ENCODE measurements at places on chromosomes 3 and 15. TPM values are rescaled to one million over a fixed set of nuclear protein-coding genes. Genes with fewer than 3 reads are reported as not detected.

DNA sequence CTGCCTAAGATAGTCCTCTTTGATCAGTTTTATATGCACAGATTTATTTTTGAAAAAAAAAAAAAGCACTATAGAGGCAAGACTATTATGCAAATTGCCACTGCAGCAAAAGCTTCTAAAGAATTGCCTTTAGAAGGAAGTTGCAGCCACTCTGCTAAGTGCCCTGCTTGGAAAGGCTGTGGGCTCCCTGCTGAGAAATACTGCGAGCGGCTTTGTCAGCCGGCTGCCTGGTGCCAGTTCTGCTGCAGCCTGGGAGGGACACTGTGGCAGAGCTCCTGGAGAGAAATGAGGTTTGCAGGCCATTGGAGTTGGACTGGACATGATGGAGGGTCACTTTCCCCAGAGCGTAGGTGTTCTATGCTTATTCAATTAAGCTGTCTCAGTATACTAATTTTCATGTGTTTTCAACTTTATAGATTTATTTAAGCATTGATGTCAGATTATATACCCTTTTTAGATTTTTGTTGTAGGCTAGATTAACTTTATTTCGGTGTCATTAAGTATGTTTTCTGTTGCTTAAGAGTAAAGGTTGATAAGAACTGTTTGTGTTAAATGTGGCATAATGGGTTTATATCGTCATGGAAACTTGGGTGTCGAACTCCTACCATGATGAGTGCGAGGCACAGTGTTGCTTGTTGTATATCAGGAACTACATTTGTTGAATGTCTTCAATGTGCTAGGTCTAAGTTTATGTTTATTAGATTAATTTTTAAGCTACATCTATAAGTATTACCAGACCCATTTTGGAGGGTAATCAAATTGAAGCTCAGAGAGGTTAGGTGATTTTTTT is 6.6 kb downstream of the MAP2K5 start:
- no peak for DNase-seq

GRCh38 chr15:60458721-60459120 is 20.2 kb downstream of the ICE2 start:
- DNase-seq = no peak

DNA sequence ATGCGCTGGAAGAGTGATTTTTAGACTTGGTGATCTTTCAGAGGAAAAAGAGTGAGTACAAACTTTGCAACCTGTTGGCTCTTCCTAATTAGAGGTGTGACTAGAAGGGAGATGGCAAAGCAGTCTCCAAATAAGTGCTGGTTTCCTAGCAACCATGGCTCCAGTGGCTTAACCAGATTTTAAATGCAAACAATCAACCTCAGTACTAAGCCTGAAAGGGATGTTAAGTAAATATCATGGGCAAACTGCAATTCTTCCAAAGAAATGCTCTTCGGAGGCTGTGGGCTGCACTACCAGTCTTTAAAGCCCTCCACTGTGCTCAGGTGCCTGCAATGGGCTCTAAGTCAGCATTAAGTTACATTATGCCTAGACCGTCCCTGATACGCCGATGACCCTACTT is 678.1 kb upstream of the CCDC54 start:
- no peak for DNase-seq

GRCh38 chr3:182768413-182768812 is 24.9 kb upstream of the ATP11B start:
- DNase-seq = no peak

DNA sequence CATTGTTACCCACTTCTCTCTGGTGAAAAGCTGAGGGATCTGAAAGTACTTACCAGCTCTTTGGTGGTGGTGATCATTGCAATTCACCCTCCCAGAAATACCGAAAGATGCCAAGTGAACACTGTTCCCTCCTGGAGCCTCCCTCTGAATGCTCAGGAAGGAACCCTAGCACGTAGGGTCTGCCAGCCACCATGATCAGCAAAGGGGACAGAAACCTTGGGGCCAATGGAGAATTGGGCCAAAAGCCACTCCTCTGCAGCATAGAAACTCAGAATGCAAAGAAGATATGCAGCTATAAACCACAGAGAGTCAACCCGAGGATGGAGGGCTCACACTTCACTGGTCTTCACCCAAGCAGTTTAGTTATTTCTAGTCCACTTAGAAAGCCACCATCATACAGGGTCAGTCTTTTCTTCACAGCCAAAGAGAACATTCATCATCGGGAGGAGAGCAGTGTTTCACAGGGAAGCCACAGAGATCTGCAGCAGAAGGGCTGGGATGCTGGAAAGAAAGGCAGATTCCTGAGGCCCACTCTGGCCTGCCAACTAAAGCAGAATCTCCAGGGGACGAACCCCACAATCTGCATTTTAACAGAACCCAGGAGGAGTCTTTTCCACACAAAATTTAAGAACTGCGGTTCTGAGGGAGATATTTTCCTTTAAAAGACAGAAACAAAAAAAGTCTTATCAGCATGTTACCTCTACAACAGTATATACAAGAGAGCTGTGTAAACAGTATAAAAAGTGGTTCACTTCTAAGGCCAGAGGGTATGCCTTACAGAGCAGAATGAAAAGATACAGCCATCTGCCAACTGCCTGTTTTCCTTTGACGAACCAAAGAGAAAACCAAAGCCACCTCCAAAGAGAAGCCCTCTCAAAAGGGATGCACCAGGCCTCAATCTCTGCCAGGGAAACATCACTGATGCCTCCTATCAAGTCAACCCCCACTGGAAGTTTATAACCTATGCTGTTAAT is 11.3 kb downstream of the TBC1D2B start:
- no peak for DNase-seq

DNA sequence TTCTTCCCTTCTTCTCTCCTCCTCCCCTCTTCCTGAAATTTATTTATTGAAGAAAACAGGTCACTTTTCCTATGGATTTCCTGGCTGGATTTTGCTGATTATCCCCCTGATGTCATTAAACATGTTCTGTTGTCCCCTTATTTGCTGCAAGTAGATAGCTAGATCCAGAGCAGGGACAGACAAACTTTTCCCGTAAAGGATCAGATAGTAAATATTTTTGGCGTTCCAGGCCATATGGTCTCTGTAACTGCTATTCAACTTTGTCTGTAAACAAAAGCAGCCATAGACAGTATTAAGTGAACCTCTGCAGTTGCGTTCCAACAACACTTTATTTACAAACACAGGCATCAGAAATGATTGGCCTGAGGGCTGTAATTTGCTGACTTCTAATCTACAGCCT is 241.3 kb downstream of the NEK10 start:
- no peak for DNase-seq

GRCh38 chr3:64717872-64718613 is 30.2 kb upstream of the ADAMTS9 start:
- DNase-seq = no peak

GRCh38 chr3:69011096-69011730 is 2.3 kb downstream of the EOGT start:
- no peak for DNase-seq

DNA sequence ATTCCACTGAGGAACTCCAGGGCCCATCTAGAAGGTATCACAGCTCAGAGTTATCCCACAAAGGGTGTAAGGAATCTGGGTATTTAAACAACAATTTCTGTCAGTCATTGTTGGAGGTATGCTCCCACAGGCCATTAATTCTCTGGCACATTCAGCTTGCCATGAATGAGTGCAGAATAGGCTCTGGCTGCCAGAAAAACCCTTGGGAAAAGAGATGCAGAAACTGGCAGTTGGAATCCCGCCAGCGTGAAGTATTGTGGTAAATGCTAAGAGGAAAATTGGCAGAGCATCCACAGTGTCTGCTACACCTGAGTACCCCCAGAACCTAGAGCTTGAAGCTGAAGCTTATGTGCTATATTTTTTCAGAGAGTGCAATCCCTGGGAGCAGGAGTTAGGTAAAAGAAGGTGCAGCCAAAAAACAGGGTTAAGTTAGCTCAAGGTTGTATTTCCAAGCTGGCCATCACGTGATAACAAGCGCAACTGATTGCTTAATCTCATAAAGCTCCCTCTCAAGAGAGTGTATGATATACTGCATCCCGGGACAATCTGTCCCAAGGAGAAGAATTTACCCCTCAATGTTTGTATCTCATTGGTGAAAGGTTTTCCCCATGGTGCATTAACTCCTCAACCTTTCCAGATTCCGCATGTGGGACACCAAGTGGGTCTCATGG is 94.2 kb upstream of the ACP3 start:
- no peak for DNase-seq

- DNase-seq = no peak
These were observed 77.6 kb downstream of the ZNF385D start for GRCh38 chr3:21673393-21673792.

DNA sequence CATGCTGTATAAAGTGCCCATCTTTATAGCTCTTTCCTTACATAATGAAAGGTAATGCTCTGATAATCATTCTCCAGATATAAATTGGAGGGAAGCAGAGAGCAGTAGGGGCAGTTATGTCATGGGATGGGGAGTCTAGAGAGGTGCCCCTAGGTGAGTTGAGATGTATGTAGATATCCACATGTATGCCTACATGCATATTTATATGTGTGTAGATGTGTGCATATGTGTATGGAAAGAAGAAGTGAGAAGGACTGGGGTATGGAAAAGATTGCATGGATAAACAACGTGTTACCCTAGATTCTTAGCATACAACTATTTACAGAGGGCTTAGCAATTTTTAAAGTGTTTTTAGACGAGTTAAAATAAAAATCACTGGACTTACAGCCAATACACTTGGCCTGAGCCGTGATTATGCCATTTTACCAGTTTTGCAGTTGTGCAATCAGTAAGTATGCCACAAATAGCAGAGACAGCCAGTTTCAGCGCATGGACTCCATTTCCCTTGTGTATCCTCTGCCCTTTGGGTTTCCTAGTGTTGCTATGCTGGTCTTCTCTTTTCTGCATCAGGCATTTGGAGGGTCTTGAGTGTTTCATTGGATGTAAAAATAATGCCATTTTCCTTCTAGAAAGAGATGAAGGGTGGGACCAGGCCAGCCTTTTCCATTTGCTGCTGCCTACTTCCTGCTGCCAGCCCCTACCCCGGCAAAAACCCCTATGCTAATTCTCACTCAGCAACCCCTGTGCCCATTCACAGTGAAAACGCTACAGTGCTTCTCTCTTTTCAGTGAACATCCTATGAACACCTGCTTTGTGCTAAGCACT is 199.4 kb upstream of the NR2E3 start:
- DNase-seq = no peak

- no peak for DNase-seq
These were observed 53.1 kb downstream of the GRIP2 start for GRCh38 chr3:14487086-14487485.

DNA sequence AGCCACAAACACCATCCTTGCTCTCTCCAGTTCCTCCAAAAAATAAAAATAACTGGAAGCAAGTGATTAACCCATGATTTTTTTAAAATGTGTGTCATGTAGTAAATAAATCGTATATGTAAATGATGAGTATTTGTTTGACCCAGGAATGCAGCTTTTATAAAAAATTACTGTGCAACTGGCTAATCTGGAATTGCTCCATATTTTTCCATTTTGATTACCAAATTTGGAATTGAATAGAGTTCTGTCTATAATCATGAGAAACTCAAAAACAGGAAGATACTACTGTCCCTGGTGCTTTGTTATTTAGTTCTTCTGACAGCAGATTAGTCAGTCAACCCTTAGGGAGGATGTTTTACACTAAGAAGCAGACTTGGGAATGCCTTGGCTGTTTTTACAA is 116.2 kb downstream of the CCNL1 start:
- DNase-seq = no peak

DNA sequence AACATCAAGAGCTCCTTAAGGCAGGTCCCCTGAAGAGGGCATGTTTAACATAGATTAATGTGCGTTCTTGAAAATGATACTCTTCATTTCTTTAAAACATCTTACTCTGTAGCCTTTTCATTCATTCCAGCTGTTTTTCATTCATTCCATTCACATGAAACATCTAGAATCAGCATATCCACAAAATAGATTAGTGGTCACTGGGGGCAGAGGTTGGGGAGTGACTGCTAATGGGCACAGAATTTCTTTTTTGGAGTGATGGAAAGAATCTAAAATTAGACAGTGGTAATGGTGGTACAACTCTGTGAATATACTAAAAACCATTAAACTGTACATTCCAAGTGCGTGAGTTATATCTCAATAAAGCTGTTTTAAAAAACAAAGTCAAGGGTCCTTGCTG is 15.4 kb upstream of the CXCR6 start:
- DNase-seq = no peak

DNA sequence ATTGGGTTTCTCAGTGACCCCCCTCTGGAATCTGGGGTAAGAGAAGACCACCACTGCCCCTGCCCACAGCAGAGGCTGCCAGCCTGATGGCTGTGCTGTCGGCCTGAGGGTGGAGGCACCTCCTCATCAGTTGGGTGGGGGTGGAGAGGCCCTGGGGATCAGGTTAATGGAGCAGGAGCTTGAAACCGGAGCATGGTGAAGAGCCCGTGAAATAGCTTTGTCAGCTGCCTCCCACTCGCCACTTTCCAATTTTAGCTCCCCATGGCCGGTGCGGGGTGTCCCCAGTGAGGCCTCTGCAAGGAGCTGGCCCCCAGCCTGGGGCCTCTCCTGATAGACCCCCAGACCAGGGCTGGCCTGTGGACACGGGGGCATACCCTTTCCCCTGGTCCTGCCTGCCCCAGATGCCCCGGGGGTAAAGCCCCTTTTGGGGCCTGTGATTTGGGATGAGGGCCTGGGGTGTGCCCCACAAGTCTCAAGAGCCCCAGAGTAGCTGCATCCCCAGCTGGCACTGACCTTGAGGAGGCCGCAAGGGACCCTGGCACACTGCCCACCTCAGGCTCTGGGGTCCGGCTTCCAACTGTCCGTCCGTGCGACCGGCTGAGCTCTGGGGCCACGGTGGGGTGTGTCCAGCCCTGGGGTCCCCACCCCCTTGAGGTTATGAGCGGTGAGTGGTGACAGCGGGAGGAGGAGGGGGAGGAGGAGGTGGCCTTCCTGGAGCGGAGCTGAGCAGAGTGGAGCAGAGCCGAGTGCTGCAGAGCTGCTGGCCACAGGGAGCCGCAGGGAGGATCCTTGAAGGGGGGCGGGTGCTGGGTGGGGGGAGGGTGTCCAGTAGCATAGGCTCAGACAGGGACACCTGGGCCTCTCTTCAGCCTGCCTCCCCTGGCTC is at the start of gene HHATL:
TSS of gene HHATL (minus strand) at position 733 of the 886 bp plus-strand sequence. CDS start 1,972 bp downstream, outside the sequence.
- DNase-seq = no peak

DNA sequence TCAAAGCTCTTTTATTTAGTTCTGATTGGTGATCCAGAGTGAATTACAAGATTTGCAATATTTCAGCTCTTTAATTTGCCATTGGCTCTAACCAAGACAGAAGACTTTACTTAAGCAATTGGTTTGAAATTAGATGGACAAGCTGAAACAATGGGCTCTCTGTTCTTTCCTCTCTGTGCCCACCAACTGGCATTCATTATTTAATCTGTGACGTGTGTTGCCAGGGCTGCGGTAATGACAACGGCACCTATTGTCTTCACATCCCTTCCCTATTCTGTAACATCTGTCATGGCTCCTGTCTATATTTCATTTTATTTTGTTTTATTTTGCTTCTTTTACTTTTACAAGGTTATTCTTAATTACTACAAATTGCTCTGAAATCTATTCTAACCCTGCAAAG is 33.9 kb downstream of the PLD1 start:
- DNase-seq = no peak

GRCh38 chr3:37603722-37604121 is 258.0 kb upstream of the CTDSPL start:
- DNase-seq = no peak

RBPMS2 gene
- polyA plus RNA-seq = 10.5 TPM

THRB gene
- 28.1 TPM for polyA plus RNA-seq

IMPG2 gene
- 0.41 TPM for polyA plus RNA-seq

RYR3 gene
- 4.4 TPM for polyA plus RNA-seq

PCSK6 gene
- 7.3 TPM for polyA plus RNA-seq

COLQ gene
- polyA plus RNA-seq = 5.1 TPM

P2RY1 gene
- 3.1 TPM for polyA plus RNA-seq
